ENCODE measurements at places on chromosomes 11 and 22. TPM values are rescaled to one million over a fixed set of nuclear protein-coding genes. Genes with fewer than 3 reads are reported as not detected.

The SNRPD3 gene
- total RNA-seq: 139 TPM

The LRP4 gene
- total RNA-seq: 0.15 TPM

The VSIG10L2 gene
- total RNA-seq: not detected

The OR51B4 gene
- total RNA-seq: not detected

The PNPLA3 gene
- not detected for total RNA-seq

The NLRP6 gene
- 5.5 TPM for total RNA-seq

The YPEL1 gene
- total RNA-seq: 8.9 TPM

The MAPK8IP2 gene
- total RNA-seq: 0.37 TPM

The H19 gene
- total RNA-seq: not detected

The MYBPC3 gene
- total RNA-seq: not detected

The KCNJ1 gene
- total RNA-seq: not detected

The OR6A2 gene
- not detected for total RNA-seq

The TEX12 gene
- 0.35 TPM for total RNA-seq

The APLP2 gene
- total RNA-seq: 19.8 TPM

Measured in activated CD4-positive, alpha-beta T cell treated with anti-CD3 and anti-CD28 coated beads, Interleukin-2, amount 10 ng/mL, durations not matched to agents 7 days and 5 days (primary cell).